CD8-positive, alpha-beta T cell (primary cell): ENCODE measurements at places on chromosomes 2 and 18. TPM values are rescaled to one million over a fixed set of nuclear protein-coding genes. Genes with fewer than 3 reads are reported as not detected.
A peak's percentile ranks its signal among the peaks of the same experiment; 100 is the strongest.

GRCh38 chr2:96838345-96839292, 5.2 kb downstream of the ANKRD23 start:
- no peak for DNase-seq

DNA sequence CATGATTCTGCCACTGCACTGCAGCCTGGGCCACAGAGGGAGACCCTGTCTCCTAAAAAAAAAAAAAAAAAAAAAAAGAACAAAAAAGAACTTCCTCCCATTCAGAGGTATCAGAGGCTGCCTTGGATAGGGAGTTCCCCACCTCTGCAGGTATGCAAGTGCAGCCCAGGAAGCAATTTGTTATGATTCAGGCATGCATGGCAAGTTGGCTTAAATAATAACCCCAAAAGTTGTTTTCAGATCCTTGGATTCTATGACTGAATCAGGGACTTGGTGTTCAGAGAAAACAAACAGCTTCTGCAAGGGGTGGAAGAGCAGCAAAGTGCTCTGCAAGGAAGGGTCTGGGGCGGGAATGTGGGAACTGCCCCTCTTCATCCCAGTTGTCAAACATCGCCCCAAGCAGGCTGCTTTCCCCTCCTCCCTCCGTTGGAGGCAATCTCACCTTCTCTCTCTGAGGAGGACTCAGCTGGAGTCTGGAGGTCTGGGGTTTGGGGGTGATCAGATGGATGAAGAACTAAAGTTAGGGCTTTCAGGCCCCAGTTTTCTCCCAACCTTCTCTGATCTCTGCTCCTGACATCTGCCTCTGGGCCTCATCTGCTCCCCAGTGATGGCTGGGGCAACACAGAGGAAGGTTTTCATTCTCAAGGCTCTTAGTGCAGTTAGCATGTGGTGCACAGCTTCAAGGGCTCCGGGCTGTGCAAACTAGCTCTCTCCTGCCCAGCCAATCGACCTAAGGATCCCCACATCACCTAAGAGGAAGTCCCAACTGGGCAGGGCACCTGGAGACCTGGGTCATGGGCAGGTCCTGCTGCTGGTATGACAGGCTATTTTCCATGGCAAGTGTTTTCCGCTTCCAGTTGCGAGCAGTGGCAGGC, 3.5 kb upstream of the GDF7 start:
- DNase-seq: no peak

DNA sequence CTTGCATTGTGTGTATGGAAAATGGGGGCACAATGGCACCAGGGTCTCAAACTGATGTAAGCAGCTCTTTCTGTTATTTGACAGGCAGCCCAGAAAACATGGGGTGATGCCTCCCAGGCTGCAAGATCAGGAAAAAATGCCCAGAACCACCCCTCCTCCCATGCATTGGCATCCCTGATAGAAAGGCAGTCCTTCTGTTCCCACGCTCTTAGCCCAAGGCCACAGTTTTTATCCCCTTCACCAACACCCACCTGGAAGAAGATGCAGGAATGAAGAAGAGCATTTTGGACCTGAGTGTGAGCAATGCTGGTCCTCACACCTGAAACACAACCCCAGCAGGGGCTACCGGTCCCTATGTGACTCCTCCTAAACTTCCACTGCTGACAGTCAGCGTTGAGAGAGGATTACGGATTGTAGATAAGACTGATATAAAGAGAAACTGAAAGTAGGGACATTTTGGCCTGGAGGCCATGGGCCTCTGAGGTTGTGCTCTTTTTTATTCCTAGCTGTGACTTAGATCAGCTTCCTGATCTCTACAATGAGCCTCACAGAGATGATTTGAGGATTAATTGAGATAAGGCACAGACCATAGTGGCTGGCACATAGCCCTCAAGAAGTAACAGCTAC, 386.0 kb upstream of the ATP5MC3 start:
- DNase-seq: no peak

GRCh38 chr2:219155054-219155644, 5.5 kb downstream of the NHEJ1 start:
- DNase-seq: peak; percentile 5

DNA sequence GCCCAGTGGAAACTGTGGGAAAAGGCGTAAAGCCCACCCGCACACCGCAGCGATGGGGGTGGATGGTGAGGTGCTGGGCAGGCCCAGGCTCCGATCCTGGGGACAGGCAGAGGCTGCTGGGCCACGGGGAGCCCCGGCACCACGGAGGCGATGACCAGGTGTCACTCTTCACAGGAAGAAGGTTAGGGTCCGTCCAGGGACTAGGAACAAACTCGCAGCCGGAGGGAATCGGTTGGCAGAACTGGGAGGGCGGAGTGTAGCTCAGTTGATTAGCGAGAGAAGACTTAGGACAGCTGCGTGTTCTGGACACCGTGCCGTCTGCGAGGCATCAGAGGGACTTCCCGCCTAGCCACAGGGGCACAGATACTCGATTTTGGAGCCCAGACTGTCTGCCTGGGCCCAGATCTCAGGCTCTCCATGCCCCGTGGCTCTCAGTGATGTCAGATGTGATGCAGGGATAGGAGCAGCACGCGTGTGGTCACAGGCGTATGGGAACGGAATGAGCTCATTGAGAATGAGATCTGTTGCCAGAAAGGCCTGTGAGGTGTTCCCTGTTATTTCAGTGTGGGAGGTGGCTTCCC, 16.1 kb upstream of the ALLC start:
- DNase-seq: no peak

DNA sequence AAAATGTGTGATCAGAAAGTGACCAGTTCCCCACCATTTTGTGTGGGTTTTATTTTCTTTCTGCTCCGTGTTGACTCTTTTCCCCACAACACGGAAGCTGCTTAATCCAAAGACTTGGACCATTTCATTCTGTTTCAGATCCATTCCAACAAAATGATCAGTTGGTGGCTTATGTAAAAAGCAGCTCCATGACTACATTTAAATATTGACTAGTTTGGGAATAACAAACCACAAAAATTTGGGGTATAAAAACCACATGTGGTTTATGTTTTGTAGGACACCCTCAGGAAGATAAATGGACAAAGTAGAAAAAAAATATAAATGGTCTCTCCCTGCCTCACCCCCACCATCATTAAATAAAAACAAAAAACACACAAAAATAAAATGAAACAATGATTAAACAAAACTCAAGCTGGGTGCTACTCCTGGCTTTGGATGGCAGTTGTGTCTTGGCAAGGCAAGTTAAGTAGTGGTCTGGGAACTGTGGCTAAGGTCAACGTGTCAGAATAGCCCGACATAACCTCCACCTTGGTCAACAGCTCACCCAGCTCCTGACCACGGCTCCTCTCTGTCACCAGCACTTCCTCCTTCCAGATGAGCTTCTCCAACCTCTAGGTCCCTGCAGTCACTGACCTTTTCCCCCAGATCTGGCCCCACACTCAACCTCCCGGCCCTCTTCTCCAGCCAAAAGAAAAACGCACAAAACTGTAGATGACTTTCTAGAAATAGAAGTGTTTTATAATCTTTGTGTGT, 12.8 kb upstream of the WIPF1 start:
- DNase-seq: no peak

DNA sequence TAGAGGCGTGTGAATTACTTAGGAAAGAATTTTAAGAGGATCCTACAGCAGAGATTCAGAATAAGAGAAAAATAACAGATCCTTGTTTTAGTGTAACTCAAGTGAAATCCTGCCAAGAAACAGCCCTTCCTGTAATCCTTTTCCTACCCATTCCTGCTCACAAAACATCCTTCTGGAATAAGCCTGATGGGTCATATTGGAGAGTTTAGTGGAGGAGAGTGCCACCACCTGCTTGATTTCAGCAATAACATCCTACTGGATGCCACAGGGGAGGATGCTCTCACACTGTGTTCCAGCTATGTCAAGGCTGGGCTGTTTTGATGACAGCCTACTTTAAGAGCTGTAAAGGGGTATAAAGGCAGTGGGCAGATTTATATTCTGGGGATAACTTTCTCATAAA, 54.8 kb upstream of the CCDC178 start:
- DNase-seq: no peak

DNA sequence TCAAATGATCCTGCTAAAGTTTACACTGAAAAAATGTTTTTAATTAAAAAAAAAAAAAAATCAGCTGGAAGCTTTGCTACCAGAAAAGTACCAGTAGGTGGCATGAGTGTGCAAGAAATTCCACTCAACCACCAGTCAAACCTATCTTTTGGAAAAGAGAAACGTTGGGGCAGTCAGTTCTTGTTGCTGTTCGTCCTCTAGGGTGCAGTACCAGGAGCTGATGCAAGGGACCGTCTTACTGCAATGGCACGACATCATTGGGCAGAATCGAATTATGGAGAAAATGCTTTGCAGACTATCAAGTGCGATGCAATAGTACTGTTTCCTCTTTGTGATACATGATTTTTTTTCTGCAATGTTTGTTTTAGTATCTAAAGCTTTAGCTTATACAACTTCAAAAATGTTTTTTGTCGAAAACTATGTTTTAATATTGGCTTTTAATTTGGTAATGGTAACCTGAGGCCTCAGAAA, 18.3 kb downstream of the YPEL5 start:
- peak; percentile 84 for DNase-seq

DNA sequence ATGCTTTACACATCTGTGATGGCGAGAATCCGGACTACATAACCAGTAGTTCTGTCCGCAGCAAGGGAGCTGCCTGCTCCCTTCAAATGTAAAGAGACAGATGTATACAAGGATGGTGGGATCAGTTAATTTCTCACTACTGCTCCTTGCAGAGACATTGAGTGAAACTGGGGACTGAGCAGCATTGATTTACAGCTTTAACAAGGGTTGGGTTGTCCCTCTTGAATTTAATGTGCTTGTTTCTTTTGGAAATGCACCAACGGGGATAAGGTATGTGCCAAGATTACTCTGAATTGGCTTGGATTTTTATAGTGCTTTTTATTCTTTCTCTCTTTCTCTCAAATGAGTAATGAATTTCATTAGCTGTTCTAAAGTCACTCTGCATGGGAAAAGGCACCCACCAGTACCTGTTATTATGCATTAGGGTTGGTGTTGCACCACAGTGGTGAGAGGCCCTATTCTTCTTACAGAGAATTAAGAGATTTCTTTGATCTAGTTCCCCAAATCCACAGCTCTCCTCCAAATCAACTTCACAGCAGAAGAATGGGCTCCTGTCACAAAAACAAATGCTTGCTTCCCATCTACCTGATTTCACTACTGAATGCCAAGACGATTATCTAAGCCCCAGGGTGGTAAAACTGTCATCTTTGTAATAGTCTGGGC, 107.6 kb downstream of the DOCK10 start:
- DNase-seq: no peak

- DNase-seq: no peak
These were observed 15.0 kb downstream of the CDH2 start for GRCh38 chr18:28161608-28162599.

GRCh38 chr2:169619946-169620345, 35.8 kb downstream of the PPIG start:
- DNase-seq: no peak

- DNase-seq: no peak
These were observed 25.6 kb downstream of the MRPL33 start for GRCh38 chr2:27796791-27797765.

DNA sequence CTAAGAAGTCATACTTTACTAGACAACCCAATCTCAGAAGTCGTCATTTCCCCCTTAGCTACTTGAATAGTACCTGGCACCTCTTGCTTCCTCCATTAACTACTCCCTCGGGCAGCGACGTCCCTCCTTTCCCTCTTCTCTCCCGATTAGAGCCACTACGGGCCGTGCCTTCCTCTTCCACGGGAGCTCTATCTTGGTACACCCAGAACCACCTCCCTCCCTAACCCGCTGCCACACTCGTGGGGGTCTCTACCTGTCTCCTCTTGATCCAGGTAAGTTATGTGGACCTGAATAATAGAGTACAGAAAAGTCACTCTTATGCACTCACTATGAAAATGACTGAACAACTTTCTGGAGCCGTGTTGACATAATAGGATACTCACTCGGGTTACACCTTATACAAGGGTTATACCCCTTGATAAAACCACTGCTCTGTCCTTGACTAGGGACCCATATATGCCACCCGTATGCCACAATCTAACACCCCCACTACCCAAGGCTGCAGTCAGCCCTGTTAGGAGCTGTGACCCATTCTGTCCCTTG, 595 bp upstream of the HDHD2 start:
- DNase-seq: no peak

GRCh38 chr18:10045296-10045891, 131.6 kb downstream of the VAPA start:
- DNase-seq: no peak

DNA sequence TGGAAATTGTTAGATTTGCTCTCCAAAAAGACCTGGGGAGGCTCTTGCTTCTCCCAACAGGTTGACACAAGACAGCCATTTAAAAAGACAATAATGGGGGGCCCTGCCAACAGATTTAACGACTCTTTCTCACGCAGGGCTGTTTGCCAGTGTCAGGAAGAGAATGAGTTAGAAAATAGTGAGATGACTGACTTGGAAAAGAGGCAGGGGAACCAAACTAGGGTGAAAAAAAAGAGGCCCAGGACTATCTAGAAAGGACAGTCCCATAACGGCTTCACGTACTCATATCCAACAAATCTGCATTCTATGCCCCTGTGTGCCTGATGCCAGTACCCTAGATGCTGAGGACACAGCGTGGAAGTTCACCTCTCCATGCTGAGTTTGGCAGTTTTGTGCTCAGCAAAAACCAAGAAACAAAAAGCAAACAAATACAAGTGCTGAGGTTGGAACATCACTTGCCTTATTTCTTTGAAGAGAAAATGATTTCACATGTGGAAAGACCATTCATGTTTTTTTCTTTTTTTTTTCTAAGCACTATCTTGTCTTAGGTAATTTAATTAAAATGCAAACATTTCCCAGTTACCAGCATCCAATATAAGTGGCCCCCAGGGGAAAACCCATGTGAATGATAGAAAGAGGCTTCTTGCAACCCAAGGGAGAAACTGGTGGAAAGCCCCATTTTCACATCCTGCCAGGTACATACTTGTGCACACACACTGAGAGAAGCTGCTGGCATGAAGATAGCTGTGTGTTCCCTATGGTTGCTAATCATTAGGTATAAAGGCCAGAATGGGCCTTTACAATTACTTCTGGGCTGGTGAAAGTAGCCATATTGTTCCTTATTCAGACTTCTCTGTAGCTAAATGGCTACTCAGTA, 10.6 kb upstream of the WIPF1 start:
- DNase-seq: peak; percentile 16

- peak; percentile 59 for DNase-seq
These were observed 88.5 kb downstream of the ZEB2 start for GRCh38 chr2:144431392-144431783.

- DNase-seq: no peak
These were observed 9.3 kb upstream of the NARS1 start for GRCh38 chr18:57630754-57631595.

DNA sequence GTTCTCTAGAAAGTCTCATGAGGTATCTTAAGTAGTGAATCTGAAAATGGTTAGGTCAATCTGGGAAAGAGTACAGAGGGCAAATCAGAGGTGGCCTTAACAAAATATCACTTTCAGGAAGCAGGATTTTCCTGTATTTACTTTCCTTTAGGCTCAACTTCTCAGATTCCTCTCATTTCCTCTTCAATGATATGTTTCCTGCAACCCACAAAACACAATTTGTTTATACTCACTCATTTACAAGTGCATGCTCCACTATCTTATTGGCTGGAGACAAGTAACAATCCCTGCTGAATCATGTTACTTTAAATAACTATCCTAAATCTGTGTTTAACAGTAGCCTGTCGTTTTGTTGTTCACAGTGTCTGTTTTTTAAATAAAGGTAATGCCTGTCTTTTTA, 228.1 kb downstream of the DSC3 start:
- DNase-seq: no peak

Gene SPP2
- total RNA-seq: not detected

Gene GPR155
- 14.4 TPM for total RNA-seq

Gene GREB1L
- not detected for total RNA-seq

Gene TMEM247
- total RNA-seq: not detected

Gene NEU2
- not detected for total RNA-seq
